NCI-H1694 (cell line): ENCODE measurements at places on chromosomes 3 and 15.

DNA sequence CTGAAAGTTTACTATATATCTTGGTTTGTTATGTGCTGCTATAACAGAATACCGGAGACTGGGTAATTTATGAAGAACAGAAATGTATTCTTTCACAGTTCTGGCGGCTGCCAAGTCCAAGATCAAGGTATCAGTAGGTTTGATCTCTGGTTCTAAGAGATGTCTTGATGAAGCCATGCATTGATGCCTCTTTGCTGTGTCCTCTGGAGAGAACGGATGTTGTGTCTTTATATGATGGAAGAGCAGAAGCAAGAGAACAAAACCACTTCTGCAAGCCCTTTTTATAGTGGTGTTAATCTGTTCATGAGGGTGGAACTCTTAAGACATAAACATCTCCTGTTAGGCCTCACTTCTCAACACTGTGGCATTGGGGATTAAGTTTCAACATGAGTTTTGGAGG, 62.7 kb downstream of the TCF12 start:
- DNase-seq: no peak

- no peak for DNase-seq
These were observed 370.0 kb downstream of the WDR72 start for GRCh38 chr15:53389271-53390037.

- DNase-seq: no peak
These were observed 205.3 kb upstream of the WNT5A start for GRCh38 chr3:55692295-55692956.

DNA sequence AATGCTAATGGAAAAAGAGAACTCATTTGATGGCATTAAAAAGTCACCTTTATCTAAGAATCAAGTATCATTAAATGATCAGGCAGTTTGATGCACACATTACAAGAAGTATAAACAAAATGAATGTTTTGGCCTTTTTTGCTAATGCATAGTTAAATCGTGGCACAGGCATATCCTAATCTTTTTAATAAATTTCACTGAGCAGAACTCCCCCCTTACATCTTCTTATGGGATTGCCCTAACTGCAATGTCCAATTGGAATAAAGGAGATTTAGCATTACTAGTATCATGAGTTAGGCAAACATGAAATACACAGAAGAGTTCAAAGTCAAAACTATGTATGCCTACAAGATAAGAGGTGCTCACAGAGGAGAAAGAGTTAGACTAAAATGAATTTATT, 32.7 kb downstream of the USF3 start:
- DNase-seq: no peak

DNA sequence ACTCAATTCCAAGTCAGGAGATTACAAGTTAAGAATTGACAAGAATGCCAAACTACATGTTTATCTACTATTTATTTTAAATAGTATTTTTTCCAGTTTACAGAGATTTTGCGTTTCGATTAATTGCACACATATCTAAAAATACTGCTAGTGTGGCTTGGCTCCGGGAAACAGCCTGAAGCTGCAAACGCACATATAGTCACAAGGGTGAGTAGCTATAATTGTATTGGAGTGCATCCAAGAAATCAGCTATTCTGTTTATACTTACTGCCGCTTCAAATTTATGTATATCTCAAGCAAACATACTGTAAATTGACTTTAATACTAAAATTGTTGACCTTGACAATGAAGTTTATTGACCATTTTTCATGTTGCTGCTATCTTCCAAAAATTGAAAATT, 77.0 kb upstream of the PLSCR5 start:
- DNase-seq: peak; percentile 62

GRCh38 chr3:112302881-112303763, 9.1 kb upstream of the SLC9C1 start:
- DNase-seq: no peak

- no peak for DNase-seq
These were observed 233.5 kb downstream of the IL20RB start for GRCh38 chr3:137191133-137191923.

DNA sequence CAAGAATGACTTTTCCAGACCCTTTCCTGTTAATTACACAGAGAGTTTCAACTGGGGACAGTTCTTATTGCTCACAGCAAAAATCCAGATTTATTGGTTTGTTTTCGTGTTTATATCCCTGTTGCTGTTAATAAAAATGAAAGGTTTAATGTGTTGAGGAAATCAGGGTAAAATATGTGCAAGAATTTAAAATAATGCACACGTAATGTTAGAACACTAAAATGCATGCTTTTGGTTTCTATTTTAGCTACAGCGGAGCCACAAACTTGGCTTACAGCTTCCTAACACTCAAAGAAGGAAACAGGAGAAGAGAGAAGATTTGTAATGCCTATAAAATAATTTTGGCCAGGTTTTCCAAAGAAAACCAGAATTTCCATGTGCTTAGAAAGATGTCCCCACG, 62.7 kb downstream of the CASR start:
- DNase-seq: no peak

DNA sequence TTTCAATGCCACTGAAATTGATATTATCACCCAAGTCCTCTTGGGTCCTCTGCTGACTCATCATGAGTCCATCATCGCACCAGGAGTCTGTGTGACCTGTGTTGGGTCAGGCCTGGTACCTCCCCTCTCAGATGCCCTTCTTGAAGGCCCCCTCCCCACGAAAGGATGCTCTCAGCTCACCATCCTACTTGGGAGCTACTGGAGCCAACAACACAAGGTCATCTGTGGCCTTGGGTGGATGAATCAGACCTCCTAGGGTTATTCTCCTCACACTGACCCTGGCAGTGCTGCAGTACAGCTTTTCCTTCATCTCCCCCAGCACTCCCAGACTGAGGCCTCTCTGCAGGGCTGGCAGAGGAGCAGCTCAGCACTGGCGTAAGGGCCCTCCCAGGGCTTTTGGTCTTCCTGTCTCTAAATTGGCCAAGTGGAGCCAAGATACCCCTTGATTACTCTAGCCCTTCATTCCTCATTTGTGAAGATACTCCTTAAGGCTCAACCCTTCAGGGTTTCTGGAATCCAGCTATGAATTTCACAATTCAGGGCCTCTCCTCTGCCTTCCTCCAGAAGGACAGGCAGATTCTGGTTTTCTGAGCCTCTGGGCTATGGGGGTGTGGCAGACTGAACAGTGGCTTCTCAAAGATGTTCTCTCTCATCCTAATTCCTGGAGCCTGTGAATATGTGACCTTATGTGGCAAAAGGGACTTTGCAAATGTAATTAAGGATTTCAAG, 80.7 kb upstream of the GSK3B start:
- DNase-seq: no peak

DNA sequence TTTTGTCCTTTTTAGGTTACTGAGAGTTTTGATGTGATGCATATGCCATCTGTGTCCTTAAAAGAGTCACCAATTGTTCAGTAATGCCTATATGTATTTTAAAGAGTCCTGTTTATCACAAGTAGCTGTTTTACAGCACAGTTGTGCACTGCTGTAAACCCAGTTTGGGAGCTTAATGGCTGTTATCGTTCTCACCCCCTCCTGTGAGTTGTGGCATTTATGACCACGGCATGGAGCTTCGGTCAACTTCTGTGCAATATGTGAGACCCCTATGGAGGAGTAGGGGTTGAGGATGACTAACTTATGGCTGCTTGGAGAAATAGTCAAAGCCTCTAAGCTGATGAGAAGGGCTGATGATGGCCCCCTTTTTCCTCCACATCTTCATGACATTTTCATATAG, 67.2 kb downstream of the ARHGEF26 start:
- no peak for DNase-seq

- no peak for DNase-seq
These were observed 691.1 kb upstream of the NAALADL2 start for GRCh38 chr3:174168026-174168425.

- no peak for DNase-seq
These were observed 69.7 kb upstream of the UMPS start for GRCh38 chr3:124660599-124660998.

- no peak for DNase-seq
These were observed 70.1 kb downstream of the GPR160 start for GRCh38 chr3:170107941-170108340.
